ENCODE measurements at places on chromosomes 7 and 10.

GRCh38 chr7:148664324-148664723 lies 34.4 kb upstream of the CUL1 start:
- no peak for DNase-seq

DNA sequence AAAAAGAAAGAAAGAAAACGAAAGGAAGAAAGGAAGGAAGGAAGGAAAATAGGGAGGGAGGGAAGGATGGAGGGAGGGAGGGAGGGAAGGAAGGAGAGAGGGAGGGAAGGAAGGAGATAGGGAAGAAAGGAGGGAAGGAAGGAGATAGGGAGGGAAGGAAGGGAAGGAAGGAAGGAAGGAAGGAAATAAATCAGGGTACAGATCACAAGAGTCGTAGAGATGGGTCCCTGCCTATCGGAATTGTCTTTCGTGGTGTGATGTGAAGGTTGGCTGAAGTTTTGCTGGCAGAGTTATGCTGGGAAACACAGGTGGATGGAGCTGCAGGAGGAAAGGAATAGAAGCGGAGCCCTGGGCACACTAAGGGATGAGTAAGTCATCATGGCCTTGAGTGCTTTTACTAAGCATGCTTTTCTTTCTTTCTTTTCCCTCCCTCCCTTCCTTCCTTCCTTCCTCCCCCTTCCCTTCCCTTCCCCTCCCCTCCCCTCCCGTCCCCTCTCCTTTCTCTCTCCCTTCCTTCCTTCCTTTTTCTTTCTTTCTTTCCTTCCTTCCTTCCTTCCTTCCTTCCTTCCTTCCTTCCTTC lies 11.9 kb upstream of the TPST1 start:
- no peak for DNase-seq

DNA sequence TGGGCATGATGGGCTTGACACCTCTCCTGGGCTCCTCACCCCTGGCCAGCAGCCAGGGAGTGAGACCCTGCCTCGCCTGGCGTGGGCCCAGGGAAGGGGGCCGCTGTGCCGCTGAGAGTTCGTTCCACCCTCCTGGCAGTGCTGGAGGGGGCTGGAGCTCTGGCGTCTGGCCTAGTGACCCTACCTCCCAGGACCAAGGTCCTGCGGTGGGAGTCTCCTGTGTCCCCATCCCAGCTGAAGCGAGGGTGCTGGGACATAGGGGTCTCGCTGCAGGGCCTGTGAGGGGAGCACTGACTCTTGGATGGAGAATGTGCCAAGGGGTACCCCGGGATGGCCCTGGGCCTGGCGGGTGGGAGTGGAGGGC lies 1.2 kb downstream of the GTF2IRD1 start:
- no peak for DNase-seq

GRCh38 chr7:15389073-15389472 lies 172.7 kb downstream of the AGMO start:
- DNase-seq: no peak

- DNase-seq: no peak
Observed at GRCh38 chr10:25842146-25842545, 91.9 kb upstream of the MYO3A start.
